Suppressor macrophage treated with lipopolysaccharide for 1 hour (primary cell): ENCODE measurements at places on chromosomes 7 and 10.
A peak's percentile ranks its signal among the peaks of the same experiment; 100 is the strongest.

GRCh38 chr7:41130086-41130485, 572.8 kb downstream of the INHBA start:
- no peak for DNase-seq

GRCh38 chr7:6306471-6306870, 34.0 kb upstream of the CYTH3 start:
- DNase-seq: no peak

DNA sequence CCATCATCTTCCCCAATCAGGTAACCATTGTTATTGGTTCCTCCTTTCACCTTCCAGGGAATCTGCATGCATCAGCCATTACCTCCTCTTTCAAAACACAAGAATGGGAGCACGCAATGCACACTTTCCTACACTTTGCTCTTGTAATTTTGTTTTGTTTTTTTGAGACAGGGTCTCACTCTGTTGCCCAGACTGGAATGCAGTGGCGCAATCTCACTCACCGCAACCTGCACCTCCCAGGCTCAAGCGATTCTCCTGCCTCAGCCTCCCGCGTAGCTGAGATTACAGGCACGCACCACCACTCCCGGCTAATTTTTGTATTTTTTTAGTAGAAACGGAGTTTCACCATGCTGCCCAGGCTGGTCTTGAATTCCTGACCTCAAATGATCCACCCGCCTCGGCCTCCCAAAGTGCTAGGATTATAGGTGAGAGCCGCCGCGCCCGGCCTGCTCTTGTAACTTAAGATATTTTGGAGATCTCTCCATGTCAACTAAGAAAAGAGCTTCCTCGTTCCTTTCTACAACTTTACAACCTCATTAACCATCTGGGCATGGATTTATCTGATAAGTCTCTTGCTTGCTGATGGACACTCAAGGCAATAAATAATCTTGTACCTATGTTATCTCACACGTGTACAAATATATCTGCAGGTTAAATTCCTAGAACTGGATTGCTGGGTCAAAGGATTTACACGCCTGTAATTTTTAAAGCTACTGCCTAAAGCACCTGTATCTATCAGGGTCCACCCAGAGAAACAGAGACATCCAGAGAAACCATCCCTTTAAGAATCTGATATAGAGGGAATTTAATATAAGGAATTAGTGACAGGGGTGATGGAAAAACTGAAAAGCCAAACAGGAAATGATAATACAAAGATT, 4.2 kb downstream of the CYTH3 start:
- no peak for DNase-seq

DNA sequence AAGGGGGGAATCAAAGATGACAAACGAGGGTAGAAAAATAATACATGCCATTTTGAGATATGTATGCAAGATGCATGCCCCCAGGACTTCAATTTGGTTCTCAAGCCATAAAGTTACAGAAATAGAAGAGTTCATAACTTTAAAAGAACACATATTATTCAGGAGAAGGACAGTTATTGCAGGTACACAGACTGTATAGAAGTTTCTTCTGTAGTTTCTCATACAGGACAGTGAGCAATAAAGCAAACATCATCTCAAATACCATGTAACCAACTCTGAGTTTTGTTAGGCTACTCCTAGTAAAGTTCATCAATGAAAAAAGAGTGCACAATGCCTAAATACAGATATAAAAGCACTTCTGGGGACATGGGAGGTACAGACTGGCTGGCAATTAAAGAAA, 226.6 kb downstream of the RELN start:
- DNase-seq: no peak

DNA sequence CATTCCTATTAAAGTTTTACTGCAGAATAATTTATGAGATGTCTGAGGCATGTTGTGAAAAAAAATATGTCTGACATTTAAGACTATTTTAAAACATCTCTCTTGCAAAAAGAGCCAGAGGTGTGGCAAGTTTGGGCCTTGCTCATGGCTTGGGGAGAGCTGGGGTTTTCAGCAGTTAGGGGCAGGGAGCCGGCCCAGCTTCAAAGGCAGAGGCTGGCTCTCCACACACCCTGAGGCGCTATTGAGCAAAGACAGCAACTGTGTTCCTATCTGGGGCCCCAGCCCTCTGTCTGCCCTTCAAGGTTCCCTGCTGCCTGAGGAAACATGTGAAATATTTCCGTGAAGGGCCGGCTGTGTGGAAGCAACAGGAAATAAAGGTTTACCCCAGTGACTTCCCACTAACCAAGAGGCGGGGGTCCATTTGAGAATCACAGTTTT, 94.0 kb downstream of the SORBS1 start:
- DNase-seq: no peak

DNA sequence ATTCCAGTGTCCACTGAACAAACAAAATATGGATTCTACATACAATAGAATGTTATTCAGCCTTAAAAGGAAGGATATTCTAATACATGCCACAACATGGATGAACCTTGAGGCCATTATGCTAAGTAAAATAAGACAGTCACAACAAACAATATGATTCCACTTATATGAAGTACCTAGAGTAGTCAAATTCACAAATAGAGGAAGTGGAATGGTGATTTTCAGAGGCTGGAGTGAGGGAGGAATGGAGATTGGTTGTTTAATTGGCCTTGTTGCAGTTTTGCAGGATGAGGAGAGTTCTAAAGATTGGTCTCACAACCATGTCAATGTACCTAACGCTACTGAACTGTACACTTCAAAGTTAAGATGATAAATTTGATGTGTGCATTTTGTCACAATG, 119.6 kb downstream of the CHN2 start:
- DNase-seq: peak; percentile 13

DNA sequence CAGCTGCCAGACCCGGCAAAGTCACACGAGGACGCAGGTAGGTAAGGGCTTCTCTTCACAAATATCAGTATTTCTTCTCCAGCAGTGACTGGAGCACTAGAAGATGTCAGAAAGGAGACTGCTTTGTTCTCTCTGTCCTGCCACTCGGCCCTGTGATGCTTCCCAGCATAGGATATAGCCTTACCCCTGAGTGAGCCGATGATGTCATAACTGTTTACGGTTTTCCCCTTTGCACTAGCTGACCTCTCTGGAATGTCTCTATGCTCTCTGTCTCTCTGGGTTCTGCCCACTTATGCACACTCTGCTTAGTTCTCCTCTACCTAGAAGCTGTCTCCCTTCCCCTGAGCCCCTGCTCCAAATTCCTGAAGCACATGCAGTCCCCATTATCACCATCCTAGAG, 167.5 kb upstream of the PODXL start:
- DNase-seq: peak; percentile 20

- DNase-seq: peak; percentile 38
Measured at GRCh38 chr10:110327262-110327914, 22.7 kb upstream of the SMNDC1 start.

DNA sequence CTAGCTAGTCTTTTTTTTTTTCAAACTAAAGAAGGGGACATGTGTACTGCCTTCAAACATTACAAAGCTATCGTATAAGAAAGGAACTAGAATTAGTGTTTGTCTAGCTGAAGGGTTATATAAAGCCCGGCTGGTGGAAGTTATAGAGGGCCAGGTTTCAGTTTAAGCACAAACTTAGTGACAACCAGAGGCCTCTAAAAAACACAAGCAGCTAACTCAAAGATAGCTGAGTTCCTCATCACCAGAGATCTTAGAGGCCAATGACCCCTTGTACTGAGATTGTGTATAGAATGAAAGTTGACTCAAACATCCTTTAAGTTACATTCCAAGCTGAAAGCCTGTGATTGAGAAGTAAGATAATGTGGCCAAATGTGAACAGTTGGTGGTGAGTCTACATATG, 28.1 kb upstream of the SGMS1 start:
- DNase-seq: no peak

DNA sequence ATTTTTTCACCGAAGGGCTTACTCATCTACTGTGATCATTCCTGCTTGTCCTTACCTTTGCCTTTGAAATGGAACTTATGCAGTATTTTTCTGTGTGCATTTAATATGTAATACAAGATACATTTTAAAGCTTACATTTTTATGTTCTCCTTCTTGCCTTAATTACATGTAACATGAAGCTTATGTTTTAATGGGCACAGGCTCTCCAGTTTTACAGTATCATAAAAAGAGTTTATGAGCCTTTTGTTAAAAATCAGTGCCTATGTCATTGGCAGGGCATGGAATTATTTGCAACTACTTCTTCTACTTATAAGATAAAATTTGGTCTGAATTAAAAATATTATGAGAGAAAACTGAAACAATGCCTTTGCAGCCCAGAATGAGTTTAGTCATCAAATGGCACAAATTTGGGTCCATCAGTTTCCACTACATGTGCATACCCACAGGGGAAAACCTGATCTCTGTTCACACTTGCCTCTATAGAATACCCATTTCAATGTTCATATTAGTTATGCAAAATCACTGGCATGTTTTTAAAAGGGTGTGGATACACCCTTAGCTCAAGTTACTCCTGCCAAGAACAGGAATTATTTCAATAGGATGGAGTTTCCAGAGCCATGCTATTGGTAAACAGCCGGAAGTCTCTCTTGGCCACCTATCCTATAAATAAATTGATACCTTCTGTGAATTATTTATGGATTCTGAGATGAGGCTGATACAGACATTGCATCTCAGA, 27.9 kb upstream of the WNT16 start:
- no peak for DNase-seq

DNA sequence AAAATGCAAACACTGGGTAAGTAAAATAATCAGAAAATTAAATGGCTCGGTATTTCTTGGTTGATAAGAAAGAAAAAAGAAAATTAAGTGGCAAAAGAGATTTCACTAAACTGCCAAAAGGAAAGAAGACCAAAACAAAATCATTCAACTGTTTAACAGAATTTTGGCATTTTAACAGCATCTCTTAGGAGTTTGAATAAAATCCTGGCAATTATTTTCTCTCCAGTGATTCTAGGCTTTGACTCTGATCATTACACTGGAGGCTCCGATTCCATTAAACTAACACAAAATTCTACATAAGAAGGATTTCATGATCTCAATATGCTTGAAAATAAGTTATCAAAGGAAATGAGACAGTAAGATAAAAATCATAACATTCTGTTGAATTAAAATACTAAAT, 62.3 kb downstream of the ARHGAP21 start:
- DNase-seq: no peak

- no peak for DNase-seq
Measured at GRCh38 chr10:77673101-77673500, 35.5 kb upstream of the KCNMA1 start.

GRCh38 chr7:69436946-69437345, 161.3 kb upstream of the AUTS2 start:
- peak; percentile 26 for DNase-seq

GRCh38 chr7:125568799-125569198, 639.2 kb upstream of the POT1 start:
- peak; percentile 19 for DNase-seq

DNA sequence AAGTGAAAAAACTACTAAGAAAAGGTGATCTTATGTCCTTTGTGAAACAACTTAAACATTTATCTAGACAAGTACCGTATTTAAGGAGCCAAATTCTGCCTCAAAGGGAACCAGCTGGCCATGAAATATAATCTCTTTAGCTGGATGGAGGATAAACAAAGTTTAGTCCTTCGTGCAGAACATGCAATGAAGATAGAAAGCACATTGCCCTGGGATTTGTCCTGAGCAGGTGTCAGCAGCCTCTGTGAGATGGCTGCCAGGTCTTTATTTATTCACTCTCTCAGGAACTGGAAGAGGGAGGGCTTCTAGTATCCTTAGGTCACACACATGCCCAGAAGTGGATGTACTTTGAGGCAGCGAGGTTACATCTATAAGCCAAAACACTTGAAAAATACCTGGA, 57.4 kb upstream of the CASD1 start:
- no peak for DNase-seq

GRCh38 chr7:24241206-24241605, 42.8 kb upstream of the NPY start:
- DNase-seq: no peak

DNA sequence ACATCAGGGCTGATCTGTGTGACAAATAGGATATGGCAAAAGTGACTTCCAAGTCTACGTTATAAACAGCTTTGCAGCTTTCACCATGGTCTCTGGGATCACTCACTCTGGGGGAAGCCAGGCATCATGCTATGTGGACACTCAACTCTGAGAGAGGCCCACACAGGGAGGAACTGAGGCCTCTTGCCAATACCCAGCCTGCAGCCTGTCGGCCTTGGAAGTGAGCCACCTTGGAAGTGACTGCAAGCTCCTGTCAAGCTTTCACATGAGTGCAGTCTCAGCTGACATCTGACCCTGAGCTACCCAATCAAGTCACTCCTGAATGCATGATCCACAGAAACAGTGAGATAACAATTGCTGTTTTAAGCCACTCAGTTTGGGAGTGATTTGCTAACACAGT, 56.5 kb downstream of the MMRN2 start:
- DNase-seq: no peak

DNA sequence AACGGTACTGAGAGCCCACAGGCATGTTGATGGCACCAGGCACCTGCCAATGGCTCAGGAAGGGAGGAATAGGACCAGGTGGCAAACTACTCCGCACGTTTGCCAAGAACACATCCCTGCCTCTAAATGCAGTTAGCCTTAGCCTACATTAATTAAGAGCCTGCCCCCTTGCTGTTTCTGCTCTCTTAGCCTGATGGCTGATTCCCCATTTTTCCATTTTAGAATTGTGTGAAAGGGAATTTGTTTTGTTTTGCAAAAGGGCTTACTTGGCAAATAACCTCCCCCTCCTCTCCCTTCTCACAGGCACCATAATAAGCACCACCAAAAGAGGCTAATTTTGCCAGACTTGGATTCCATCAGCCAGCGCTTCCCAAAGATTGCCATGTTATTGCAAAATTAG, 1203.2 kb downstream of the SORCS3 start:
- DNase-seq: no peak

DNA sequence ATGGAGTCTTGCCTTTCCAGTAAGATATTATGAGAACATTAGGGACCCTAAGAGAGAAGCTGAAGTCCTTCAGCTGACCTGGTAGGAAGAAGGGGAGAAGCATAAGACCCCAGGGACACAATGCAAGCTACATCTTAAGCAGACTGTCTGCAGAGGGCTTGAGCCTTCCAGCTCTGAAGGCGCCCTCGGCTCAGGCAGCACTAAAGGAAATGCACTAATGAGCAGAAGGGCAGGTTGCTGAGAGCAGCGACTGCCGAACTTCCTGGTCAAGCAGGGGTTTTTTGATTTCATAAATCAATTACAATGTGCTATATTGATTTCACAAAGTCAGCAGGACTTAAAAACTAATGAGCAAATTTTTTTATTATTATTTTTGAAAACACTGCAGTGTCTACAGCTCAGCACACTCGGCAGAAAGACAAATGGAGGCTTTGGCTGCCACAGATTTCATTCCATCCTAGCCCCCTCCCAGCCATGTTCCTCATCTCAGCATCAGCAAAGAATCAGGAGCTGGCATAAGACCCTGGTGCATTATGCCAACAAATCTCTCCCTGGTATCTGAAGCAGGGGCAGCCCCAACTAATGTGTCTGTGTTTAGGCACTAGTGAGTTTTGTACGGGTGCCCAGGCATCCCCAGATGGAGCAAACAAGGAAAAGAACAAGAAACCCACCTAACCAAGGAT, 57.1 kb downstream of the LRRTM3 start:
- no peak for DNase-seq
